ENCODE measurements at places on chromosomes 16 and 17.

DNA sequence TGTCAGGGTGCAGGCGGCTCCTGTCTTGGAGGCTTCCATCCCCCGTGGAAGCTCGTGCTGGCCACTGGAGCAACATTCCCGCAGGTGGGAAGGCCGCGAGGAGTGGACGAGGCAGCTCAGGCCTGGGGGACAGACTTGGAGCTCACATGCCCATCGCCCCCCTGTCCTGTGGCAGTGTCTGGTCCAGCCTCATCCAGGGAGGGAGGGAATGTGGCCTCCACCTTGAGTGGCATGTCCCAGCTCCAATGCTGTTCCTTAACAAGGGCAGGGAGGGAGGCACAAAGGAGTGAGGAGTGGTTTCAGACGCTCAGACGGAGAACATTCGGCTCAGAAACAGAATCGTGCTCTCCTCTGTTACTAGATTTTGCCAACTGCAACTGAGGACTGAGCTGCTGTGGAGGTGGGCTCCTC is 159.4 kb upstream of the CHMP6 start:
- peak; percentile 81 for DNase-seq

DNA sequence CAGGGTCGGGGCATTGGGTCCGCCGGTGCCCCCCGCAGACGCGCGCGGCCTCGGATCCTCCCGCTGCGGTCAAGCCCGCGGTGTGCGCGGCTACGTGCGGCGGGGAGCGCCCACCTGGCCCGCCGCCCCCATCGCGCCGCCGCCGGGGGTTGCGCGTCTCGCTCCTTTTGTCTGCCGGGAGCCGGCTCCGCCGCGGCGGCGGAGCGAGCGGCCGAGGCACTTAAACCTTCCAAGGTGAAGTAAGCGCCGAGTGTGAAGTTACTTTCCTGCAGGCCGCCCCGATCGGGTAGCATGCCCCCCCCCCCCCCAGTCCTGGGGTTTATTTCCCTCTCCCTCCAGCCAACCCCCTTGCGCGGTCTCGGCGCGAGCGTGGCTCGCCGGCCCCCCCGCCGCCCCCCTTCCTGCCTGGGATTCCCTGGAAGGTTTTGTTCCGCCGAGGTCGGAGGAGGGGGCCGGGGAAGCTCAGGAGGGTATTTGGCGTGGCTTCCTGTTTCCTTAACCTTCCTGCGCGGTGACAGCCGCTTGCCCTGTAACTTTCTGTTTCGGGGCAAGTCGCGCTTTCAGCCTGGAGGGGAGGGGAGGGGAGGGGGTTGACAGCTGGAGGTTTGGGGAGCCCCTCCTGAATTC is 56.6 kb upstream of the GSE1 start:
- no peak for DNase-seq

GRCh38 chr16:78903843-78904242 is 696.7 kb downstream of the MAF start:
- DNase-seq: no peak

DNA sequence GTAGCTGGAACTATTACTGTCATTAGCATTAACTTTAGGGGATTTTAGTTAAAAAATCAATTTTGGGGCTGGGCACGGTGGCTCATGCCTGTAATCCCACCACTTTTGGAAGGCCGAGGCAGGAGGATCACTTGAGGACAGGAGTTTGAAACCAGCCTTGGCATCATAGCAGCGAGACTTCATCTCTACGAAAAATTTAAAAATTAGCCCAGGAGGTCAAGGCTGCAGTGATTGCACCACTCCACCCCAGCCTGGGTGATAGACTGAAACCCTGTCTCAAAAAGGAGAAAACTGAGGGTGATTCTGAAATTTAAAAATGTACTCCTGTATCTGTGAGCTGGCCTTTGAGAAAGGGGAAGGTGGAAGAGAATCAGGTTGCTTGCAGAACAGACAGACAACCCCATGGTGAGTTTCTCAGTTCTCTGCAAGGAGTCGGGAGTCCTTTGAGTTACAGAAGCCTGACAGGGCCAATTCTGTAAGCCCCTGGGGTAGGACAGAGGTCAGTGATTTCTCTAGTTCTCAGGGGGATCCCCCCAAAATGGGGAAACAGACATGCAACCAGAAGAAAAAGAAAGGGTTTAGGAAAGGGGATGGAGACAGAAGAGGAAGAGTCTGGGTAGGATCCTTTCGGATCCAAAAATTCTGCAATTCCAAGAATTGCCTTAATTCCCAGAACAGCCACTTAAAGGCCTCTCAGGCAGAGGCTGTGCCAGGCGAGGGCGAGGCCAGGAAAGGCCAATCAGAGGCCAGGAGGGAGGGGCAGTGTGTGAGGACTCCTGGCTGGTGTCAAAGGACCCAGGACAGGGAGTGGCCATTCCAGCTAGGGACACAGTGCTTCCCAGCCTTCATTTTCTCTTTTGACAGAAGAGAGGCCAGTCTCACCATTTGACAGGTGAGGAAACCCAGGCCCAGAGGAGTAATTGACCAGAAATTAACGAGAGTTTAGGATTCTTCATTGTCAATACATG is 6.7 kb downstream of the NUPR1 start:
- no peak for DNase-seq
